A549 treated with CpdA at 1 μM for 4 hours (cell line): ENCODE measurements at places on chromosomes 5 and 9. TPM values are rescaled to one million over a fixed set of nuclear protein-coding genes. Genes with fewer than 3 reads are reported as not detected.

Gene PCDHB12
- total RNA-seq: 0.07 TPM in 1 of 5 replicates, not detected in the others

Gene MARCOL
- not detected in 5 replicates for total RNA-seq

Gene GHR
- 0.01 to 0.05 TPM in 2 of 5 replicates, not detected in the others for total RNA-seq

Gene SPINK4
- total RNA-seq: not detected in 5 replicates

Gene SVEP1
- 1.3 to 1.9 TPM (median 1.5 TPM) in 5 replicates for total RNA-seq

Gene TRIM36
- total RNA-seq: 1.5 to 1.7 TPM (median 1.7 TPM) in 5 replicates

Gene ALDOB
- total RNA-seq: not detected in 5 replicates

Gene LURAP1L
- 11.3 to 15.5 TPM (median 13.3 TPM) in 5 replicates for total RNA-seq

Gene NOXA1
- total RNA-seq: 1.0 to 1.5 TPM (median 1.5 TPM) in 5 replicates

Gene IQGAP2
- 1.1 to 1.7 TPM (median 1.3 TPM) in 5 replicates for total RNA-seq

Gene PCDHGA7
- 0.72 to 1.3 TPM (median 0.96 TPM) in 5 replicates for total RNA-seq

Gene SARDH
- total RNA-seq: 0.07 to 0.13 TPM (median 0.08 TPM) in 4 of 5 replicates, not detected in the other

Gene OCLN
- 10.4 to 17.4 TPM (median 11.9 TPM) in 5 replicates for total RNA-seq

Gene SPINK1
- 0.57 to 1.9 TPM (median 0.92 TPM) in 4 of 5 replicates, not detected in the other for total RNA-seq

Gene SLC28A3
- total RNA-seq: not detected in 5 replicates

Gene SLC25A2
- total RNA-seq: not detected in 5 replicates
